ENCODE measurements at places on chromosomes 3 and 15.

DNA sequence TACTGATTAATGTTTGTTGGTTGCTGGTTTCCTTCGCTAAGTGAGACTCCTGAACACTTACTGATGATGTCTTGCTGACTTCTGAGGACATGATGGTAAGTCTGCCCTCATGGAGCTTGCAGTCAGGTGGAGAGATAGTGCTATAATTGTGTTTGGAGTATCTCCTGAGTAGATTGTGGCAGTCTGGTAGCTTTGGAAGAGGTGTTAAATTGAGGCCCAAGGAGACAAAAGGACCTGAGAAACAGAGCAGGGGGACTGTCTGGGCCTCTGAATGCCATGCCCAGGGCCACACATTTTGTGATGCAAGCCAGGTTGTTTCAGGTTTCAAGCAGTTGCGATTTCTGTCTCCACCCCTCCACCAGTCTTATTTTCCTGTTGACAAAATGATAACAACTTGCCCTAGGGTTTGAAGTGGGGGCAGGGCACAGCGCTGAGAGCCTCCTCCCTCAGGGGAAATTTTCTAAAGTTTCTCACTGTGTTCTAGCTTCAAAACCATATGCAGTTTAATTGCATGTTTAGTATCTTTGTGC, 16.7 kb downstream of the SMAD3 start:
- DNase-seq: no peak

- no peak for DNase-seq
Measured at GRCh38 chr3:123297627-123297899, 95.8 kb downstream of the SEC22A start.

DNA sequence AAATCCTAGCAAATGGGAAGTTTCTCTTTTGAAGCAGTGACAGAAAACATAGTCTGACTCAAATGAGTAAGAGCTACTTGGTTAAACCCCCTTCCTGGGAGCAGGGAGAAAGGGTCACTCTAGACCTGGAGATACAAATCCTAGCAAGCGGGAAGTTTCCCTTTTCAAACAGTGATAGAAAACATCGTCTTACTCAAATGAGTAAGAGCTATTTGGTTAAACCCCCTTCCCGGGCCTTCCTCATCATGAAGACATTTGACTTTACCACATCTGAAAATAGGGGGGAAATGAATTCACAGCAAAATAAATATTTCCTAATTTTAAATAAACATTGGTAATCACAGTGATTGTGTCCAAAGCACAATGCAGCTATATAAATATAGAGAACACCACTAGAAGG, 79.2 kb downstream of the FOXB1 start:
- DNase-seq: no peak

- no peak for DNase-seq
Measured at GRCh38 chr3:142319912-142320311, 94.5 kb upstream of the GK5 start.

DNA sequence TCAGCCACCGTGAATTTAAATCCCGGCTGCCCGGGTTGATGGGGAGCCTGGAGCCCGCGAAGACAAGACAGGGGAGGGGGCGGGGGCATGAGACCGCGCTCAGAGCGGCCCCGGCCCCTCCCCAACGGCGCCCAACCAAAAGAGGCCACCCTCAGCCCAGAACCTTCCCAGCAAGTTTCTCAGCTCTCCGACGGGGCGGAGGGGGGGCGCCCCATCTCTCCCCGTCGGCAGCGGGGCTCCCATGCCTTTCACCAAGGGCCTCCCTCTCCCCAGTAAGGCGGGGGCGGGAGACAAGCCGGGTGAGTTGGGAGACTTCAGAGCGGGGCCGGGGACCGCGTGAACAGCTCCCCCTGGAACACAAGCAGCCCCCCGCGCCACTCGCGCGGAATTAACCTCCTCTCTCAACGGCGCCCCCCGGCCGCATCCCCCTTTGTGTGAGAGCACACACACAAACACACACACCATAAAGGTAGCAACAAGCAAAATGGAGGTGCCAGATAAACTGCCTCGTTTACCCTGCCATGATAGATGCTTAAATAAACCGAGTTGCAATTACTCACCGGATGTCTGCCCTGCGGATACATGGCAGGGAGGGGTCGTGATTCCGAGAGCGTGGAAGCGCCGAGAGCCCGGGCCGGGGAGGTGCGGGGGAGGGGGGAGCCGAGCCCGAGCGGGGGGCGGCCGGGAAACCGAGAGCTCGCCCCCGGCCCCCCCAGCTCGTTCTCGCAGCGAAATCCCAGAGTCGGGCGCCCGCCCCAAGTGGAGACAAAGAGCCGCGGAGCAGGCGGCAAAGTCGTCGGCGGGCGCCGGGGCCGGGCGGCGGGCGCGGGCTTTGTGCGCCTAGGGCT, 1.3 kb downstream of the TLE3 start:
- DNase-seq: peak; percentile 86

GRCh38 chr15:73265536-73266153, 103.1 kb downstream of the HCN4 start:
- DNase-seq: no peak

Measured in posterior vena cava (tissue), 2 donors.